ENCODE measurements at places on chromosomes 7 and 10.

DNA sequence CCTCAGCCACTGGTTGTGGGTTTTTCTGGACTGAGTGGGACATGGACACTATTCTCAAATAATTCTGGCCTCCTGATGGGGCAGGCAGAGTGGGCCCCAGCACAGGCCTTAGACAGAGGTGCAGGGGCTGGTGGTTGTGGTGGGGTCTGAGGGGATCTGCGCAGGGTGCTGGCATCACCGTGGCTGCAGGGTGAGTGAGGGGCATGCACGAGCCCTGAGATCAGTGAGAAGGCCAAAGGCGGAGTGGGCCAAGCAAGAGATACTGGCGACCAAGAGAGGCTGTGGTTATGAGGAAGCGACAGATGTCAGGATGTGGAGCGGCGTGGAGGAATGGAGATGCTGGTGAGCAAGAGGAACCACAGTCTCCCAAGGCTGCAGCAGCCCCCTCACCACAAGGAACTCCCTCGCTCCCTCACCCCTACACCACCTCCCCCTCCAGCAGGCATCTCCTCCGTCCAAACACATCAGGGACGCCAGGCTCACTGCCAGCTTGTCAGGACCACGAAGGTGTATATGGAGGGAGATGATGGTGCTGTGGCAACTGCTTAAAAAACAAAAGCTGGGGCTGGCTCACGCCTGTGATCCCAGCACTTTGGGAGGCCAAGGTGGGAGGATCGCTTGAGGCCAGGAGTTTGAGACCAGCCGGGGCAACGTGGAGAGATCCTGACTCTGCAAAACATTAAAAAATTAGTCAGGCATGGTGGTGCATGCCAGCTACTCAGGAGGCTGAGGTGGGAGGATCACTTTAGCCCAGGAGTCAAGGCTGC is 9.6 kb downstream of the PRF1 start:
- DNase-seq = no peak

DNA sequence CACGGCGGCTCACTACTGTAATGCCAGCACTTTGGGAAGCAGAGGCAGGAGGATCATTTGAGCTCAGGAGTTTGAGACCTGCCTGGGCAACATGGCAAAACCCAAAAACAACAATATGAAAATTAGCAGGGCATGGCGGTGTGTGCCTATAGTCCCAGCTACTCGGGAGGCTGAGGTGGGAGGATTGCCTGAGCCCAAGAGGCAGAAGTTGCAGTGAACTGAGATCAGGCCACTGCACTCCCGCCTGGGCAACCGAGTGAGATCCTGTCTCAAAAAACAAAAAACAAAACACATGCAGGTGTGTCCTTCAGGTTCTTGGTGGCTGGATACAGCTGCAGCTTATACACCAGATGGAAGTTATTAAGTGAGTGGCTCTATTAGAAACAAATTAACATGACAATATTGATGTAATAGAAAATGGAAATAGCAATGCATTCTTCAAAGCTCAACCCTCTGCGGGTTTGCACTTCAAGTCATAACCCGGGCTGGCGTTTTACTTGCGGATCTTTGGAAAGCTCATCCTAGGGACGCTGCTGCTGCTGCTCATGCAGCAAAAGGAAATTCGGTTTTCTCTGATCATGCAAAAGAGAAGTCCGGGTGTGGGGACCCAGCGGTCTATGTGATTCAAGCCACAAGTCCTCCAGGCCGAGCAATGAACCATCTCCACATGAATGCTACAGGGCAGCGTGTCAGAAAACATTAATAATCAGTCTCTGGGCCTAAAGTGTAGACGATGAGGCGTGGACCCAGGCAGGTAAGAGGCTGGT is 281.9 kb downstream of the PRPF18 start:
- DNase-seq = no peak

DNA sequence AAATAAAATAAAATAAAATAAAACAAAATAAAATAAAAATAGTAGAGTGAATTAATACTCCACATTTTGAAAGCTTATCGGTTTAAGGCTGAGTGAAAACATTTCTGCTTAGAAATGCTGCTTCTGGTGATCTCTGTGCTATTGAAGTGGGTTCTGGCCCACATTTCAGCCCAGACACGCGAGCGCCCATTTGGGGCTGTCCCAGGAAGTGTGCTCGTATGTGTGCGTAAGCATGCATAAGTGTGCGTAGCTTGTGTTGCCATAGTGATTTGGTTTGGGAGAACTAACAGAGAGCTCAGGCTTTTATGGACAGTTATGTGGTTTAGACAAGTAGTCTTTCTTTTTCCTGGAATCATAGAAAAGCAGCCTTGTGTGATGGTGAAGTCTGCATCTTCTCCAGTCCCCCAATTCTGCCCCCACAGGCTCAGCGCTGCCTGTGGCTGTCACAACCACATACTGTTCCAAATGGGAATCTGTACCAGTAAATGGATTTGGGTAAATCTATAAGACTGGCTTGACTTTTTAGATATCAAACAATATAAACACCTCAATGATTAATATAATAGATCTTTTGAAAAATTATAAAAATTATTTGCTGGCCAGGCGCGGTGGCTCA is 29.8 kb upstream of the PURB start:
- DNase-seq = no peak

DNA sequence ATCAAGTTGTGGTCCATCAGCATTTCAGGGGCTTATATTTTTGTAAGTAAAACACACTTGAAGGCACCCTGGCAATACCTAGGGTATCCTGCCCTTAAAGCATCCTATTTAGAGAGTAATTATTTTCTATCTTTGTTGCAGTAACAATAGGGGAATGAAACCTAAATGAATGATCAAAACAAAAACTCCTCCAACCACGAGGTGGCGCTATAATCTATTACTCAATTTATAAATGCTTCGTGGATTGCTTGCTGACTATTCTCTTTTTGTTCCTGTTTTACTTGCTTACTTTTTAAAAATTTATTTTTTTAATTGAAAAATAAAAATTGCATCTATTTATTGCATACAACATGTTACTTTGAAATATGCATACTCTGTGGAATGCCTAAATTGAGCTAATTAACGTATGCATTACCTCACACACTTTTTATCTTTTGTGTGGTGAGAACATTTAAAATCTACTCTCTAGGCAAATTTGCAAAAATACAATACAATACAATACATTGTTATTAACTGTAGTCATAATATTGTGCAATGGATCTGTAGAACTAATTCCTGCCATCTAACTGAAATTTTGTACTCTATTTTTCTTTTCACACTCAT is 147.7 kb upstream of the BMPER start:
- DNase-seq = no peak

GRCh38 chr7:149723795-149724495 is 49.4 kb downstream of the ZNF467 start:
- no peak for DNase-seq

DNA sequence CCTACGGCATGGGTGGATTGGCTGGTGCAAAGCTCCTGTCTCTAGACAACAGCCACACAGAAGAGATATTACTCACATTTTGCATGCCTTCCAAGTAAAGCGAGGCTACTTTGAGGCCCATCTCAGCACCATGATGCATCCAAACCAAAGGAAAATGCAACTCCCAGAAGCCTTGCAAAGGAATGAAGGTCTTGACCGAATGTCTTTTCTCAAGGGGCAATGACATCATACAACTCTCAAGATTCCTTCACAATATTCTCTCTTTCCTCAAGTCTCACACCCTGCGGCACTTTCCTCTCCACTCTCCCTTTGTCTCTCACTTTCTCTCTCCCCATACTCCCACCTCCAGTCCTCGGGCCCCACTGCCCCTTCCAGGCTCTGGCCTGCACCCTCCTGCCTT is 44.8 kb upstream of the CPXM2 start:
- DNase-seq = no peak

DNA sequence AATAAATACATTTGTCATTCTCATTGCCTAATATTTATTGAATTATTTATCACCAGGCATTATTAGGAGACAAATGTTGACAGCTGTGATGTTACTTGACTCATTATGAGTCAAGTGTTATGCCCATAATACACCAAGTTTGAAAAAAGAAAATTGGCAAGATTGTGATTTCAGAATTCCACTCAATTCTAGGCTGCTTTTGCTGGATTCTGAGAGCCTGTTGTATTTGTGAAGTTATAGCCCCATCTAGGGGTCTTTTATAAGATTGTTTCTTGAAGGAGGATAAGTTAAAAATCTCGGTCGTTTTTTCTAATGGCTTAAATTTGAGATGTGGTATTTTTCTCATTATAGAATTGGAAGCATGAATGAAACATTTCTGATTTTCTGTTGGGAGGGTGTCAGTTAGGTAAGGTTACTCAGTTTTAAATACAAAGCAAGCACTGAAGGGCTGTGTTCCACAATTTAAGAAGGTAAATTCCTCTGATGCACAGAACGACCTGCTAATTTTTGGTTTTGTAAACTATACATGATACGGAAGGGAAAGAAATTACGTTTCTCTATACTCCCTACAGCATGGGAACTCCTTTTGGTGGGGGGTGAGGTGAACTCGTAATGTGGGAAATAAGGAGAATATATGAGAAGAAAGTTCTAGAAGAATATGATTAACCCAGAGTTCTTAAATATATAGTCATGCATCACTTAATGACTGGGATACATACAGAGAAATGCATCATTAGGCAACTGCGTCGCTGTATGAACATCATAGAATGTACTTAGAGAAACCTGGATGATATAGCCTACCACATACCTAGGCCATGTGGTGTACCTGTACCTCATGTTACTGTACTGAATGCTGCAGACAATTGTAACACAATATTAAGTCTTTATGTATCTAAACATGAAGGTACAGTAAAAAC is 2.6 kb downstream of the STK31 start:
- DNase-seq = peak; percentile 71

- DNase-seq = peak; percentile 79
Measured at GRCh38 chr7:40299097-40299496, 164.3 kb downstream of the SUGCT start.

- DNase-seq = peak; percentile 62
Measured at GRCh38 chr7:16989811-16990413, 108.1 kb upstream of the AGR3 start.

GRCh38 chr7:51062222-51062987 is 254.2 kb downstream of the COBL start:
- DNase-seq = no peak

GRCh38 chr7:149854611-149855360 is 16.6 kb downstream of the ZNF862 start:
- peak; percentile 41 for DNase-seq

- DNase-seq = no peak
Measured at GRCh38 chr10:128026615-128027300, 99.5 kb downstream of the MKI67 start.

DNA sequence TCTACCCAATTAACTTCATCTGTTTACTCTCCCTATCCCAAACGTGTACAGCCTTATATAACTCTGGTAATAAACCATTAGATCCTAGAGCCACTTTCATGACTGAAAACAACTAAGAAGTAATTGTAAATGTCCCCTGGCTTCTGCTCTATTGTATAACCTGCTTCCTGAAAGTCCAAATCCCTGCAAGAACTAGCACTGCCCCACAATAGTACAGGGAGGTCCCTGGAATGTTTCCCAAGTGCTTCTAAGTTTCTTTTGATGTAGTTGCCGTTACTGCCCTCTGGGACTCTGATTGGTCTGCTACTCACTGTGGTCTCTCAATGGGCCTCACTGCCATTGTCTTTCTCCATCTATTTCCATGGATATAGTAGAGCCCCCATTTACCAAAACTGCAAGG is 764.0 kb upstream of the GHITM start:
- no peak for DNase-seq

- no peak for DNase-seq
Measured at GRCh38 chr7:23027261-23027660, 13.3 kb upstream of the HYCC1 start.

- no peak for DNase-seq
Measured at GRCh38 chr10:536935-537334, 152.5 kb downstream of the DIP2C start.

DNA sequence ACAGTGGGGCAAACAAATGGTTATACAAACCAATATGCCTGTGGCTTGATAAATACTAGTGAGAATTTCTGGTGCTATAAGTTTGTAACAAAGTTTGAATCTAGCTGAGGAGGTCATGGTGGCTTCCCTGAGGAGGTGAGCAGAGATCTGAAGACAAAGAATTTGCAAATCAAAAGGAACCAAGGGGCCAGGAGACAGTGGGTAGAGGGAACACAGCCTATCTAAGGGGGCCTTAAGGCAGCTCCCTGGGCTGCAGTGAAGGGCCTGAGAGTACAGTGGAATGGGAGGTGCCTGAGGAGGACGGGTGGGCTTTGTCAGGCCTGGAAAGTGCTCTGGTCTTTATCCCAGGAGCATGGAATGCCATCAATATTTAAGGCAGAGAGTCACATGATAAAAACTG is 21.8 kb downstream of the RNF133 start:
- no peak for DNase-seq

- no peak for DNase-seq
Measured at GRCh38 chr10:100970076-100970913, 991 bp downstream of the SEMA4G start.

DNA sequence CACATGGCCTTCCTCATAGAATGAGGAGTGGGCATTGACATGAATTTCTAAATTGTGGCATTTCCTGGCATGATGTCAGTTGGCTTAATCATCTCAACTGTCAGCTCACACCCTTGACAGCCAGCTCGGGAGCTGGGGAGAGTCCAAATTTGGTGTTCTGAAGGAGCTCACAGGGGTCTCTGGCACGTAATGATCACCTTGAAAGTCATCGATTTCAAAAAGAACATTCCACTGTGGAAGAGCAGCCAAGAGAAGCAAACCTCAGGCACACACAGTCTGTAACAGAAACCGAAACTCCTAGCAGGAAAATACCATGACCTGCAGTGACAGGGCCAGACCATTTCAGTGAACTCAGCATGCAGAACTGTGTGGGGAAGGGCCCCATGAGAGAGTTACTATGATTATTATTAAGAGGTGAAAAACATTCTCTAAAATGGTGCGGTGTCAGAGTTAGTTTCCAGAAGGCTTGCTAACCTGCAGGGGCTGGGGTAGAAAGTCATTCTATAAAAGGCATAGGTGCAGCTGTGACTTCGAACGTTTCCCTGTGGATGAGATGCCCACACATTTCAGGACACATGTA is 26.4 kb upstream of the KLF6 start:
- no peak for DNase-seq

DNA sequence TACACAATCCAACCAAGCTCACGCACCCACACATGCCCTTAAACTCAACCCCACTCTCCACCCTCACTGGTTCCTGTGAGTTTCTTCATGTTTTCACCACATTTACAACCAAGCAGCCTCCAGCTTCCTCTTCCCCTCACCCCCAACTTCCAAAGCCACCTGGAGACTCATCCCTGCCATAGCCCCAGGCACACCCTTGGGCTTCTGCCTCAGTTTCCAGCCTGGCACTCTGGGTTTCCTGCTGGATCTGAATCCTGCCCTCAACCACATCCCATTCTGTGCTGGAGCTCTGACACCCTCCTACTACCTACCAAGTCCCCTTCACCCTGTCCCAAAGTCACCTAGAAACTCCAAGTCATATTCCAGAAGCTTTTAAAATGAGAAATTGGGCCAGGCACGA is 29.4 kb downstream of the CCDC3 start:
- no peak for DNase-seq

- no peak for DNase-seq
Measured at GRCh38 chr7:99340659-99341058, 15.0 kb downstream of the ARPC1A start.

GRCh38 chr7:17402628-17403278 is 104.3 kb downstream of the AHR start:
- no peak for DNase-seq

- no peak for DNase-seq
Measured at GRCh38 chr10:107933076-107933475, 768.6 kb upstream of the SORCS1 start.
